ENCODE measurements at places on chromosomes 6 and 20.

GRCh38 chr6:128574402-128574801 lies 54.0 kb upstream of the PTPRK start:
- DNase-seq: no peak

GRCh38 chr6:44833248-44833647 lies 445.7 kb downstream of the CDC5L start:
- no peak for DNase-seq

DNA sequence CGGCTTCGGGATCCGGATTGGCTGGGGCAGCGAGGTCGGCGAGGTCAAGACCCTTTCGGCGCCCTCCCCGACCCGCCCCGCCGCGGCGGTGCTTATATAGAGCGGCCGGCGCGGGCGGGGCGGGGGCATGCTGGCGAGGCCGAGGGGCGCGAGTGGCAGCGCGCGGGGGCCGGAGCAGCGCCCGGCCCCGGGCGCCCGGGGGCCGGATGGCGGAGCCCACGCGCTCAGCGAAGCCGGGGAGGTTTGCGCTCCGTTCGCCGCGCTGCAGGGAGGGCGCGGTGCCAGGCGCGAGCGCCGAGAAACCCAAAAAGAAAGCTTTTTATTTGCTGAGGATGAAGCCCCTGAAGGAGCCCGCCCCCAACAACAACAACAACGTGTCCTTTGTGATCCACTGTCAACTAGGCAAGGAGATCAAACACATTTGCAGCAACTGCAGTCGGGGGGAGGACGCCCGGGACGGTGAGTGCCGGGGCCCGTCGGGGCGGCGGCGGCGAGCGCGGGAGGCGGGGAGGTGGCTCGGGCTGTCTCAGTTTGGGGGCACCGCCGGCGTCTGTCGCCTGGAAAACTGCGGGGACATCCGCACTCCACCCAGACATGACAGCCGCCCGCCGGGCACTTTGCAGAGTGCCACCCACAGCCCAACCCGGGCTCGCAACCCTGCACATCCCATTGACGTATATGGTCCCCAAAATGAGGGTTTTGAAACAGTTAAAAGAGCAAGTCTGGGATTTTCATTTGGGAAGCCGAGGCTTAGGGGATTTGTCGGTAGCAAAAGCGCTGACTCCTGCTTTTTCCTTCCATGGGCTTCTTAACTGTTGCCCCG lies 297.3 kb downstream of the PHACTR1 start:
- DNase-seq: no peak

DNA sequence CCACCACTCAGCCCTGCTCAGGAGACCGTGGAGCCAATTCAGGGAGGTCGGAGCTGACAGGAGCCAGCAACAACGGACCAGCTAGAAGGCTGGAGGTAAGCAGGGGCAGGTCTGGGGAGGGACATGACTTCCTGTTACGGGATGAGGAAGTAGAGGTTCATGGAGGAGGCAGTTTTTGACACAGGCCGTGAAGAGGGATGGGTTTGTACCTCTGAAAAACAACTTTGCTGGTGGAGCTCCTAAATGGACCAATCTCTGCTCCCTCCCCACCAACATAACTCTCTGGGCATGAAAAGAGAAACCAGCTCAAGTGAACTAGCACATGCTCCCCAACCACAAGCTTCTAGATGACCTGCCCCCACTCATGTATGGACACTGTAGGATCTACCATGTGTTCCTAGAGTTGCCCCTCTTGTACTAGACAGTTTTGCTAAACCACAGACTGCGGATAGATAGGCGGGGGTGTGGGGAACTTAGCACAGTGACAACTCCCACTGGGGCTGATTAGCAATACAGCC lies 31.4 kb downstream of the RALGAPA2 start:
- DNase-seq: peak; percentile 21

GRCh38 chr20:37890643-37891042 lies 12.3 kb upstream of the VSTM2L start:
- DNase-seq: no peak

DNA sequence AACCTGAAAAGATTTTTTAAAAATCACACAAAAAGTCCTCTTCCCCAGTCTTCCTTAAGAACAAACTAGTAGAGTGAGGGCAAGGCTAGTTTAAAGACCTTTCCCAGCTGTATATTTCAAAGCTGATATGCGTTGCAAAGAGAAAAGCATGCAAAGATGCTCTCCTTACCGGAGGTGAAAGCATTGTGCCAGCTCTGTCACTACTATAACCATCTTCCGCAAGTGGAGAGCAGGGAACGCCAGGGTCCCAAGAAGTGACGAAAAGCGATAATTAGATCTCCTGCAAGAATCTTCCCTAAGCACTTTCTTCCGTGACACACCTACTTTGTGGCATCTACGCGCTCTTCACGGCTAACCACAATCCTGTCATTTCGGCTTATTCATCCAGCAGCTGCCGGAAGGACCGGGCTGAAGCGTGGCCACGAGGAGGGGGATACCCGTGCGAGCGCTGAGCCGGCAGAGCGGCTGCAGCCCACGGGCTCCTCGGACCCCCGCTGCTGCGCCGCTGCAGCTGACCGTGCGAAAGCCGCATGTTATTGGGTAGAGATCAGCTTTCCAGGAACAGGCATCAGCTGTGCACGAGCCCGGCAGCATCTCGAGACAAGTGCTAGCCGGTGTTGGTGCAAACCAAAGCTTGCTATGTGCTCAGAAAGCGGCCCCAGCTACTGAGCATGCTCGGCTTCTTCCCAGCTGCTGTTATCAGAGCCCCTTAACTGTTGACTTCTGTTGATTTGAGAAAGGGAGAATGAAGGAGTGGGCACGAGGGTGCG lies 57.2 kb upstream of the ARHGAP18 start:
- DNase-seq: no peak

GRCh38 chr20:46757135-46757534 lies 47.7 kb downstream of the SLC2A10 start:
- DNase-seq: no peak

DNA sequence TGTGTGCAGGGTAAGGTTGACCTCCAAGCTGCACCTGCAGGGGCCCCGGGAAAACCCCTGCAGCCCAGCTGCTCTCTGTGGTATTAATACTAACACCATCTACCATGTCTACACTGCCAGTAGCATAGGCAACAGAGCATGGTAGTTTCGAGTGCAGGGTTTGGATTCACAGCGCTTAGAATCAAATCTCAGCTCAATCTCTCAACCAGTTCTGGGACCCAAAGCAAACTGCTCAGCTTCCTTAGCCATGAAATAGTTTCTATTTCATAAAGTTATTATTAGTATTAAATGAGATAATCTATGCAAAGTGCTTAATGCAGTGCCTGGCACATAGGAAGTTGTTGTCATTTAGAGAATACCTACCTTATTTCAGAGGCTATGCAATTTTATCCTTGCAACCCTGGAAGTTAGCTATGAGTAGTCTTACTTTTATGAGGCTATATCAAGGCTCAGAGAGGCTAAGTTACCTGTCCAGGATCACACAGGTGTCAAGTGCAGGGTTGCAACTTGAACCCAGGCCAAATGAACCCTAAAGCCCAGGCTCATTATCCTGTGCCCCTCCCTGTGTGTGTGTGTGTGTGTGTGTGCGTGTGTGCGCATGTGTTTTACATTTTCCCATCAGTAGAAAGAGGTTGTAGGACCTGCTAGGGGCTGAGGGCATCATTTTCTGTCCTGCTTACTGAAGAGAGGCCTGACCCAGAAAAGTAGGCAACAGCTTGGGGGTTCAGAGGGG lies 27.6 kb upstream of the MRPS18A start:
- no peak for DNase-seq

DNA sequence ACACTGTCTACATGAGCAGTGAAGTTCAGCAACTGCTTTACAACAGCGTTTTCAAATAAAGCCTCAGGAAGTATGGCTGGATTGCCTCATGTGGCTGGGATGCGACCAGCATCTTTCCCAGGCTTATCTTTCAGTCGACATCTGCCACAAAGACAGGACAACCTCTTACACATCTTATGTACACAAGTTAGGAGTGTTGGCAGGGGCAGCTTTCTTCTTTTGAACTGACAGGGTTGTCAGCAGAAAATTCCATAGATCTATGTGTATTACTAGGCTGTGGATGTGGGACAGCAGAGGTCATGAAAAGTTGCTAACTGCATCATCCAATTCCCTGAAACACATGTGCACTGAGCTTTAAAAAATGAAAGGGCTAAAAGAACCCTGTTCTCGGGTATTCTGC lies 48.1 kb downstream of the PLAGL1 start:
- no peak for DNase-seq

DNA sequence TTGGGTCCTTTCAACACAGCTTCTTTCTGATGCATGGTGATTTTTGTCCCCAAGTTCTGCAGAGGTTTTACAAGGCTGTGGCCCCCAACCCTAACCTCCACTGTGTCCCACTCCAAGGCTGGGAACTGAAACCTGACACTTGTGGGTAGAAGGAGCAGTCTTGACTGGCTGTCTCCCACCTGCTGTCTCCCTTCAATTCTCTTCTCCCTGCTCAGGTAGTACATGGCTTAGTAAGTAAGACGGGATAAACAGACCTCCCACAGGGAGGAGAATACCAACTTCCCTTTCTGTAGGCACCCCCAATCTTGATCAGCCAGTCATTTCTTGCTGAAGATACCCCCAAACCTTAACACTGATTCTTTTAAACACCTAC lies 25.0 kb downstream of the TGM6 start:
- DNase-seq: no peak

GRCh38 chr6:3323148-3323547 lies 64.4 kb downstream of the PSMG4 start:
- DNase-seq: no peak

- DNase-seq: no peak
Observed at GRCh38 chr20:63850689-63851547, 10.4 kb upstream of the ABHD16B start.

- DNase-seq: no peak
Observed at GRCh38 chr6:106764353-106764980, 135.1 kb downstream of the QRSL1 start.

- DNase-seq: no peak
Observed at GRCh38 chr6:109125504-109125903, 30.2 kb downstream of the CEP57L1 start.

DNA sequence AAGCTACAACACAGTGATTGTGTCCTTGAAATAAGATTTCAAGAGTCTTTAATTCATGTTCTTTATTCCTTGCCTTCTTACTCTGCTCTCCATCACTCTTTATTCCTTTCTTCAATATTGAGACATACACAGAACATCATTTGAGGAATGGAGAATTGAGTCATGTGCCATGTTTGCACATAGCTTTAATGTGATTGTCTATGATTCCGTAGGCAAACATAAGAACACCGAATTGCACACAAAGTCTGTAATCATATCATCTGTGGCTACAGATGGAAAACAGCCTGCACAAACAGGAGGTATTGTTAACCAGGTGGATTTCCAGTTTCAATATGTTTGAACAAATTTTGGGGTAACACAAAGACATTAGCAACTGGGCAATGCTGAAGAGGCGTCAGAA lies 571.6 kb upstream of the GJE1 start:
- DNase-seq: no peak

GRCh38 chr6:157040191-157040590 lies 263.0 kb downstream of the ARID1B start:
- no peak for DNase-seq

- no peak for DNase-seq
Observed at GRCh38 chr6:127494240-127494767, 24.8 kb downstream of the MTCL3 start.

DNA sequence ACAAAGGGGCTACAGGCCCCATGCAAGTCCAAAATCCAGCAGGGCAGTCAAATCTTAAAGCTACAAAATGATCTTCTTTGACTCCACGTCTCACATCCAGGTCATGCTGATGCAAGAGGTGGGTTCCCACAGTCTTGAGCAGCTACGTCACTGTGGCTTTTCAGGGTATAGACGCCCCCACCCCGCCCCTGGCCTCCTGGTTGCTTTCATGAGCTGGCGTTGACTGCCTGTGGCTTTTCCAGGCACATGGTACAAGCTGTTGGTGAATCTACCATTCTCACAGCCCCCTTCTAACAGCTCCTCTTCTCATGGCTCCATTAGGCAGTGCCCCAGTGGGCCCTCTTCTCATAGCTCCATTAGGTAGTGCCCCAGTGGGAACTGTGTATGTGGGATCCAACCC lies 47.0 kb downstream of the NT5E start:
- no peak for DNase-seq

GRCh38 chr6:7228662-7229375 lies 84.2 kb downstream of the SSR1 start:
- no peak for DNase-seq

DNA sequence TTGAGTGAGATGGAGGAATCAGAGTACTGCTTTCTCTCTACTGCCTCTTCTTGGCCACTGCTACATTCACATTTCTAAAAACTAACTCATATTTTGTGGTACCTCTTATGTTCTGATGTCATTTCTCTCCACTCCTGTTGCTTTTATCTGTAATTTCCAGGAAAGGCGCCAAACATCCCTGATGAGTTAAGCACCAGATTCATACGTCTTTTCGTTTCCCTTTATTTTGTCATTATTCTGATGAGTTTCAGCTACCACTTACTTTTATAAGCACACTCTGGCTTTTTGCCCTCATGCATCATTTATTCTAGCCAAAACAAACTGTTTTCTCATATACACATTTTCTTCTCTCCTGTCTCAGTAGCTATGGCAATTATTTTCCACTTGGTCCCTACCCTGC lies 680.0 kb downstream of the RNF144B start:
- DNase-seq: no peak

DNA sequence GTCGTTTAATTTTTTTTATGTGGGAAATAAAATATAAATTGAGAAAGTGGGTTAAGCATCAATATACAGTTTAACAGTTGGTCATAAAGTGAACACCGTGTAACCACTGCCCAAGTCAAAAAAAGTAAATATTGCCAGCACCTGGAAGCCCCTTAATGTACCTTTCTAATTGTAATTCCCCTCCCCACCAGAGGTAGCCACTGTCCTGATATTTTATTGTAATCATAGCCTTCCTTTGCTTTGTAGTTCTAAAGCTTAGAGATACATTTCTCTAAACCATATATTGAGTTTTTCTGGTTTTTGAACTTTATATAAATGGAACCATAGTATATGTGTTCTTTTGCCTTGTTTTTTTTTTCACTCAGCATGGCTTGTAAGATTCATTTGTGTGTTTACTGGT lies 180.6 kb downstream of the TBC1D7 start:
- no peak for DNase-seq

DNA sequence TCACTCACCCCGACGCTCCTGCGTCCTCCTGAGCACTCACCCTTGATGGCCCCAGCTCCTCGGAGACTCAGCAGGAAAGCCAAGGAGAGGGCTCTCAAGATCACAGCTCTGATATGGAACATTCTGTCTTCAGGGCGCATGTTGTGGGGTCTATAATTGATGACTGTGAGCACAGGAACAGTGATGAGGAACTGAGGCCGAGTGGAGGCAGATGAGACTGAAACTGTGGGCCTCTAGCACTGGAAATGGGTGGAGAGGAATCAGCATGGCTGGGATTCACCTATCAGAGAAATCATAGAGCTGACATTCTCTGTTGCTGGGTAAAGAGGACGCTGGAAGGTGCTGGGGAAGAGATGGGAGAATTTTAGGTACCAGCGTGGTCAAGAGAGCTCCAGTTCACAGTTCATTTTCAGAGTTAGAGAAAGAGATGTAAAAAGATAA lies at the start of gene HLA-DPA1:
HLA-DPA1 (minus strand) TSS at position 219 of the 441 bp plus-strand sequence.
- no peak for DNase-seq

All from NCI-H2029 treated with DMSO at 0.1 percent for 48 hours (cell line).